ENCODE measurements at places on chromosomes 13 and 19. TPM values are rescaled to one million over a fixed set of nuclear protein-coding genes. Genes with fewer than 3 reads are reported as not detected.

The LENG9 gene
- total RNA-seq: 3.9 TPM

The NKG7 gene
- 3.0 TPM for total RNA-seq

The ISOC2 gene
- total RNA-seq: 90.3 TPM

The ZNF554 gene
- 3.7 TPM for total RNA-seq

The RNF113B gene
- total RNA-seq: not detected

The ANGPTL8 gene
- total RNA-seq: not detected

The PLA2G4C gene
- 18.5 TPM for total RNA-seq

The IL27RA gene
- total RNA-seq: 1.5 TPM

The KLHL1 gene
- total RNA-seq: 0.27 TPM
